Upper lobe of right lung (tissue), 1 donor: ENCODE measurements at places on chromosomes 5 and 9. TPM values are rescaled to one million over a fixed set of nuclear protein-coding genes. Genes with fewer than 3 reads are reported as not detected.

The MLANA gene
- not detected for total RNA-seq

The IFNA13 gene
- not detected for total RNA-seq

The GABRA6 gene
- not detected for total RNA-seq

The HSD17B3 gene
- 0.81 TPM for total RNA-seq

DNA sequence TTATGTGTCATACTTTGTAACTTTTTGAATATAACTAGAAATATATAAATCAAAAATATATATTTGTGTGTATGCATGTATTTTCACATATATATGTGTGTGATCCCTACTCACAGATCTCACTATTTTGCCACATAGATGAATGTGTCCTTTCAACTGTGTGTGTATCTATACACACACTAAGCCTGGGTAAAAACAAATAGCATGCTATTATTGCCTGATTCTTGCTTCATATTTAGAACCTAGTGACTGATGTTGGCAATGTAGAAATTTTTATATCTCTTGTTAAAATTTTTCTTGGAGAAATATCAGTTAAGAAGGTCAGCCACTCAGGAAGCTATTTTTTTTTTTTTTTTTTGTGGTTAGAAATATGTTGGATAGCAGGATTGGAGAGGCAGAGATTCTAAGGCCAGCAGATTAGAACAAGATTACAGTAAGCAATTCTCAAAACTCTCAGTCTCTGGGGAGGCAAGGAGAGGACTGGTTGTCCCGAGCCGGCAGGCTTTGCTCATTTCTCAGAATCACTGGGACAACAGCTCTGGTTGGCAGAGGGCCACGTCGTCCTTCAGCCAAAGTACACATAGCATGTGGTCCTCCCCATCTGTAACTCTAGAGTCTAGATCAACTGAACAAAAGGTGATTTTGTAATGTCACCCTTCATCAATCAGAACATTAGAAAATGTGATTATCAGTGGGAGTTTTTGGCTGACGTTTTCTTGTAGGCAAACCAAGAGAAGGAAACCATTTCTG is 19.7 kb downstream of the C6 start:
- peak; percentile 95 for DNase-seq

DNA sequence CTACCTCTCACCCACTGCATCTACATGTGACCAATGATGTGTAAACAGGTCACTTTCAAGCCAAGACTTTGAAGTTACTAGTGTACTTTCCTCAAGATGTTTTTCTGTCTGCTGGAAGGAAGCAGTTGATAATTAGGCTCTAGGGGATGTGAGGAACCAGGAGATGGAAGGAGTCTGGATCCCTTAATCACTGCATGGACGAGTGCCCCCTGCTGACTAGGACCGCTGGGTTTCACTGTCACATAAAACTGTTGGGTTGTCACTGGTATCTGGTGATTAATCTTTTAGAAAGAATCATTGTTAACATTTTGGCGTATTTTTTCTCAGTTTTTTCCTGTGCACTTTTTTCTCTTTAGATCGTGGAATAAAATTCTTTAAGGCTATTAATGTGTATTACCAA is 79.5 kb downstream of the SREK1 start:
- DNase-seq, result no peak

GRCh38 chr9:69176471-69177171 is 2.5 kb downstream of the TJP2 start:
- no peak for DNase-seq
